ENCODE measurements at places on chromosomes 1 and 21.

- no peak for DNase-seq
Measured at GRCh38 chr1:34746101-34746500, 8.7 kb upstream of the GJB5 start.

GRCh38 chr1:56838759-56839158 is 15.8 kb upstream of the C8A start:
- DNase-seq: no peak

DNA sequence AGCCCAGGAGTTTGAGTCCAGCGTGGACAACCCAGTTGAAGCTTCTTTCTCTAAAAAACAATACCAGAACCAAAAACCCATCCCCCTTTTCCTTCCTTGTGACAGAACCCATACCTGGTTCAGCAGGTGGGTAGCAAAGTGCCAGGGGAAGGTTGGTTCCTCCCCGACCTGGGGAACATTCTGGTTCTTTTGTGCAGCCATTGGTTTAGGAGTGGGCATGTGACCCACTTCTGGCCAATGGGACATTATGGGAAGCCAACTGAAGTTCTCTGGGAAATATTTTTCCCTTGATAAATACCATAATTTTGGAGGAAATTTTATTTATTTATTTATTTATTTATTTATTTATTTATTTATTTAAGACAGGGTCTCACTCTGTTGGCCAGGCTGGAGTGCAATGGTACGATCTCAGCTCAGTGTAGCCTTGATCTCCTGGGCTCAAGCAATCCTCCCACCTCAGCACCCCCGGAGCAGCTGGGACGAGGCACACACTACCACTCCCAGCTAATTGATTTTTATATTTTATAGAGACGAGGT is 15.8 kb upstream of the MAPKAPK2 start:
- no peak for DNase-seq

DNA sequence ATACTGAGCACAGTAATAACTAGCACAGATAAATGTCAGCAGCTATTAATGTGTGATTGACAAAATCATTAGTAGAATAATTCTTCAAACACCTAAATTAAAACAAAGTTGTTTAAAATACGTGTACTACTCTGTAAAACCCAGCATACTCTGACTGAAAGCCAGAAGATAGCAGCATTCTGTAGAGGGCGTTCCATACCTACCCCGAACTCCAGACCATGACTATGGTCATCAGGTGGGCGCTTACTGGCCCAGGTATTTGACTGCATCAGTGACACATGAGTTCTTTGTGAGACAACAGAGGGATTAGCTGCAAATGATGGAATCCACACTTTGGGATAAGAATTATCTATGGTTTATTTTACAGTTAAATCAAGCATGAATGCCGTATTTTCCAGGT is 139.7 kb upstream of the POGK start:
- DNase-seq: no peak

- no peak for DNase-seq
Measured at GRCh38 chr1:1157914-1158710, 15.6 kb upstream of the TTLL10 start.

GRCh38 chr1:204077979-204078696 is 5.2 kb downstream of the SOX13 start:
- DNase-seq: no peak

GRCh38 chr1:3501856-3502640 is 47.6 kb downstream of the ARHGEF16 start:
- no peak for DNase-seq

DNA sequence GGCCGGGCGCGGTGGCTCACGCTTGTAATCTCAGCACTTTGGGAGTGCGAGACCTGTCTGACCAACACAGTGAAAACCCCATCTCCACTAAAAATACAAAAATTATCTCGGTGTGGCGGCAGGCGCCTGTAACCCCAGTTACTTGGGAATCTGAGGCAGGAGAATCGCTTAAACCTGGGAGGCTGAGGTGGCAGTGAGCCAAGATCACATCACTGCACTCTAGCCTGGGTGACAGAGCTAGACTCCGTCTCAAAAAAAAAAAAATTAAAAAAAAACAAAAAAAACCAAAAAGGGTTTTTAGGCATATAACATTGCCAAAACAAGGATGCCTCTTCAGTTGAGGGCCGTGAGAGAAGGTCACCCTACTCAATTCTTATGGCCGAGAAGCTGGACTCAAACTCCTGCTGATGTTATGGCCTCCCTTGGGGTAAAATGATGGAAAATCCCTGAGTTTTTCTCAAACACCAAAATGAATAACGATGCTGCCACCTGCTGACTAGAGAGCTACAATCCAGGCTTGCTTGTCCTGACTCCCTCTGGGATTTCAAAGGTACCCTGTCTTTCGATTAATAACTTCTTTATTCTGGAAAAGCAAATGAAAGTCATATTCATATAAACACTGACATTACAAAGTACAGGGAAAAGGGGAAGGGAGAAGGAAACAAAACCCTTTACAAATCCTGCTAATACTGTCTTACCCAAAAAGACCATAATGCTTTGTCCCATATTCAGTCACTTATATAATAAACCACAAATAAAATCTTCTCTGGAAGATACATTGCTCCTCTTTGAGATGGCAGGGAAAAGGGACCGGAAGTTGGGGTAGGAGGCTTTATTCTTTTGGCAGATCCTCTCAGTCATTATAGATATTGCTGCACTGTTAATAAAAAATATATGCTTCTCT is 10.7 kb downstream of the RAB42 start:
- DNase-seq: peak; percentile 56

DNA sequence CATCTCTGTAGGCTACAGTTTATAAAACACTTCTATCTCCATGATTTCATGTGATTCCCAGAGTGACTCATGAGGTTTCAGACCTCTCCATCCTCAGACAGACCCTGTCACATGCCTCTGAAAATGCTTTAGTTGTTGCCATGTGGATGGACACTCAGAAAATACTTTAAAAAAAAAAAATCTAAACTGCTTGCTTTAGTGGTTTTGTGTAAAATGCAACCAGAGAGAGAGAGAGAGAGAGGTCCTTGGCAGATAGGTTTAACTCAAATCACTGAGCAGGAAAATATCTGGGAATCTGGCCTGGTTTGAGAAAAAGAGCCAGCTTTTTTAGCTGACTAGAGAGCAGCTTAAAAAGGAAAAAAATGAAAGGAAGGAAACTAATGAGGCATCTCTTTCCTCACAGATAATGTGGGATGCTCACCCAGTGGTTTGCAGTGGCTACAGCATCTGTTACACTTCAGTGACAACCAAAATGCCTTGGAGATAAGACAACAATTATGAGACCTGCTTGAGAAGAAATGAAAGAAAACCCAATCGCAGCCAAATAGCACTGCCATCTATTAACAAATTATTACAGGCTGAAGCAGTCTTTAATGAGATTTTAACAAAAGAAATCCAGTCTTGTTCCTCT is 54.6 kb upstream of the SYT14 start:
- peak; percentile 87 for DNase-seq

- DNase-seq: no peak
Measured at GRCh38 chr1:100347009-100347966, 5.0 kb upstream of the CDC14A start.
